ENCODE measurements at places on chromosomes 2 and 18.
A peak's percentile ranks its signal among the peaks of the same experiment; 100 is the strongest.

DNA sequence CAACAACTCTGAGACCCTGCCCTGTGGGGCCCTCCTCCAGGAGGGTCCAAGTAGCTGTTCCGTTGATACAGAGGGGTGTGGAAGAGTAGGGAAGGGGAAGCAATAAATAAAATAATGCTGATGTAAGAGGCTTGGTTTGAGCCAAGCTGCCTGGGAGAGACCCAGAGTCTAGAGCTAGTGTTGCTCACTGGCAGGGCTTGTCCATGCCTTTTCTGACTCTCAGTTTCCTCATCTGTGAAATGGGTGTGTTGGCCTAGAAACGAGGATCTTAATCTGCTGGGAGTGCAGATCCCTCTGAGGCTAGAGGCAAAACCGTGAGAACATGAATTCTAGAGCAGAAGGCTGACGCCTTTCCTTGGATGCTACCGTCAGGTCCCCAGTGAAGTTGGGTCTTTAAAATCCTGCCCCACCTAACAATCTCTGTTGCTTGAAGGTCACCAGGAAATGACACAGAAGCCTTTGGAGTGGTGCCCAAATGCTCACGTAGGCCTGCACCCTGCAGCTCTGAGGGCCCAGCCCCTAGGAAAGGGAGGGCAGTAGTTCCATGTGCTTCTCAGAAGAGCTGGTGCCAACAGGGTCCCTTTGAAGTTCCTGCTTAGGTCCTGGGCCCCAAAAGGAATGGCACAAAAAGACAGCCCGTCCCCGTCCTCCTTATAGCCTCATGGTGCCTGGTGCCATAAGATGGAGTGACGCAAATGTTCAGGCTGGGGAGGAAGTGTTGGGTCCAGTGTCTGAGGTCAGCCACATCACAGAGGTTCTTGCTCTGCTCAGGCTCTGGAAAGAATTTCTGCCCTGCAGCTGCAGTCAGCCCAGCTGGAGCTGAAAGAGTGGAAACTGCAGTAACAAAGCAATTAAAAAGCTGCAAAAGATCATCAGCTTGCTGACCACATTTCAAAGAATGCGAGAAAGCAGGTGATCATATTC is 73.2 kb upstream of the SMAD2 start:
- DNase-seq: peak; percentile 52

DNA sequence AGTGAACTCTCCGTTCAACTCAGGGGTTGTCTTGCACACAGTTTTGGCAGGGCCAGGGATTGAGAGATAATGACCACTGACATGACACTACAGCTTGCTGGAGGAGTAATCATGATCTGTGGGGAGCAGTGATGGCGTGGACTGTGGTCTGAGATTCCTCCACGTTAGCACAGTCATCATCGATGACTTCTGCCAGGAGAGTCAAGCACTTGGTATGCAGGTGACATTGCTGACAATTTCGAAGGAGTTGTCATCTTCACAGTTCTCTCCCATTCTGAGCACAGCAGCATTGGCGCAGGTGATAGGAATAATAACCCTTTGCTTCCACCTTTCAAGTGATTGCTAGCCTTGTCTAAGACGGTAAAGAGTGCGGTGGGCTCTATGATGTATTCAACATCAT is 79.8 kb downstream of the SGPP2 start:
- DNase-seq: no peak

GRCh38 chr2:23583467-23583866 is 198.5 kb downstream of the KLHL29 start:
- DNase-seq: no peak

GRCh38 chr2:190950566-190950991 is 63.4 kb downstream of the STAT1 start:
- DNase-seq: no peak

- DNase-seq: peak; percentile 73
Observed at GRCh38 chr18:37403100-37403781, 162.4 kb downstream of the CELF4 start.

DNA sequence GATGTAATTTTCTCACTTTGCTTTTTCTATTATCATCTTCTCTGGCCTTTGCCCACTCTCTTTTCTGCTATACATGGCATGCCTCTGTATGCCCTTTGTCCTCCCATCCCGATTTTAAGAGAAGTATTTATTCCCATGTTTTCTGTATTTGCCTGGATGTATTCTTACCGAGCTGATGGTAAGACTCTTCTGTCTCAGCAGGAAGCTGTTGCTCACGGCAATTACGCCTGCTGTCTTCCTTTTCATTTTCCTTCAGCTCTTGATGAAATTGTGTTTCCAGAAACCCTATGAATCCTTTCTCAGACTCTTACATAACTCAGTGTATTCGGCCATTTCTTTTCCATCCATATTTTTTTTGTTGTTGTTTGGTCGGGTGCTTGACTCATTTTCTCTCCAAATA is 121.6 kb downstream of the SP3 start:
- DNase-seq: no peak

GRCh38 chr2:223865907-223866508 is 28.6 kb upstream of the AP1S3 start:
- DNase-seq: peak; percentile 38

DNA sequence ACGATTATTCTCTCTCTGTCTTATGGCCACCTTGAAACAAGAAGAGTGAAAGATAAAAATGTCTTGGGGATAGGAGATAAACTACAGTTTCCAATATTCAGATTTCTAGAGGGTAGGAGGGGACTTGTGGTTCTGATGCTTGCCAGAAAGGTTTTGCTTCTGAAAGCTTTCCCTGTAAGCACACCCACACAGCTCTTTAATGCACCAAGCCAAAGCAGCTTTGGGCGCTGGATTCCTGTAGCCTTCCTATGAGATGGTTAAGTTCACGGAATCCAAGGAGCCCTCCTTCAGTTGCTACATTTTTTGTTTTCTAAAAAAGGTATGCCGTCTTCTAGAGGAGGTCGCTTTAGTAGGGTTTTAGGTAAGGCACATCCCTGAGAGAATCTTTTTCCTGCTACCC is 4.9 kb downstream of the LRRTM1 start:
- no peak for DNase-seq

GRCh38 chr2:219616550-219616949 is 10.9 kb upstream of the SLC4A3 start:
- no peak for DNase-seq

- no peak for DNase-seq
Observed at GRCh38 chr18:25517881-25518715, 166.1 kb upstream of the ZNF521 start.

DNA sequence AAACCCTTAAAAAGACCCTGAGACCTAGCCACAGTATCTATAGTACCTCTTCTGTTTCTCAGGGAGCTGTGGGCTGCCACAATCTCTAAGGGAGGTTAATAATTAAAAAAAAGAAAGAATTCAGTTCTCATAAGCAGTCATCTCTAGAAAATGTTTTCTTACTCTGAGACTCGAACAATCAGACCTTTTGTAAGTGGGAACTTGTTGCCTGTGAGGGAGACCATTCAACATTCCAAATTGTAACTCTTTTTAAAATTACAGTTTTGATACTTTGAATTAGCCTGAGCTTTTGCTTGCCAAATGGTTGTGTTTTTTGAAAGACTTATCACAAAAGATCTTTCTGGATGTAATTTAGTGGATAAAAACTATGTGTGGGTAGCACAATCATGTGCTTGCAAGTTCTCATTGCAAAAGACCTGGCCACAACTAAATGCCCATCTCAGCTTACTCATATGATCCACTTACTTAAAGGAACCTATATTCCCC is 33.3 kb downstream of the IL1R2 start:
- DNase-seq: peak; percentile 92

DNA sequence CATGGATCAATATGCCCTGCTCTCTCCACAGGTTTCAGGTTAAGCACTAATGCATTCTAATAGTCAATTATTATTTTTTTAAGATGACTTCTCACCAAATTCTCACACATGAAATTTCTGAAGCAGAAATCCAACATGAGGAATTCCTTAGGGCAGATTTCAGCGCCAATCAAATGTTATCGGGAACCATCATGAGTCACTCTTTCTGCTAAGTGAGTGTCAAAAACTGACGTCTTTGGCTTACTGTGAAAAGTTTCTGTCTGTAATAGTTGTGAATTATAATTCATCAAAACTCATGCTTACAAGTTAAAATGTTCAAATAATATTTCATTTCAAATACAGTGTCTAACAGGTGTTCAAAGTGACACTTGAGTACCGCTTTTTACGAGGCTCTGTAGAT is 1038.6 kb downstream of the SOCS6 start:
- no peak for DNase-seq

- DNase-seq: no peak
Observed at GRCh38 chr18:379681-380330, 112.0 kb upstream of the THOC1 start.

GRCh38 chr2:85865539-85866164 is 23.1 kb downstream of the ST3GAL5 start:
- peak; percentile 58 for DNase-seq

DNA sequence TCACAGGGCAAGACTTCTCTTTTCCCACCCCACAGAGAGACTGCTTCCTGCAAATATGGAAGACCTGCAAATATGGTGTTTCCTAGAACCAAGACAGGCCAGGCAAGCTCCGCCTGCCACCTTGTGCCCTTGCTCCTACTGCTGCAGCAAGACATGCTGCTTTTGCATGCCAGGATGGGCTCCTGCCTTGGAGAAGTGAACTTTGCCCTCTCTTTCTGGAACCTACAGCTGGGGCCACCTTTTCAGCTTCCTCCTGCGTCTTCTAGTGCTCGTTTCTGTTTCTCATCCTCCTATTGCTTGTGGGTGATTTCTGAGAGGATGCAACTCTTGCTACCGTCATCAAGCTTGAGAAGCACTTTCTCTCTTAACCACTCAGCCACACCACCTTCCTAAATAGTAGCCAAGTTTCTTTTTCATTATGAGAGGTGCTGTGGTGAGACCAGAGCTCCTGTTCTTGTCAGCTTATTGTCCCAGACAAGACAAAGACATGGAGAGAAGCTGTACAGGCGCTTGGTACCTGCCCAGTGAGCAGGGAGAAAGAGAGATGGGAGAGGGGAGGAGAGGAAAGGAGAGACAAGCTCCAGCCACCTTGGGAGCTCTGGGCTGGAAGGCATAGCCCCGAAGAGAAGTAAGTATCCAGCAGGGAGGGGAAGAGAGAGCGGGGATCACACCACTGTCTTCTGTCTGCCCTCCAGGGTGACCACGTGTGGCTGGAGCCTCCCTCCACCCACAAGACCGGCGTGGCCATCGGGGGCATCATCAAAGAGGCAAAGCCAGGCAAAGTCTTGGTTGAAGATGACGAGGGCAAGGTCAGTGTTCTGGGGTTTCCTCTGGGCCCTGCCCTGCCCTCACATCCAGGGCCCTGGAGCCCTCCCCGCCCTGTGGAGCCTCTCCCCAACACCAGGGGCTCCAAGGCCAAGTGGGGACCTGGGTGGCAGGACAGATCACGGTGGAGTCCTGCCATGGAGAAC is 28.3 kb downstream of the MYO7B start:
- DNase-seq: no peak

- peak; percentile 6 for DNase-seq
Observed at GRCh38 chr2:106812383-106812782, 73.6 kb downstream of the ST6GAL2 start.

DNA sequence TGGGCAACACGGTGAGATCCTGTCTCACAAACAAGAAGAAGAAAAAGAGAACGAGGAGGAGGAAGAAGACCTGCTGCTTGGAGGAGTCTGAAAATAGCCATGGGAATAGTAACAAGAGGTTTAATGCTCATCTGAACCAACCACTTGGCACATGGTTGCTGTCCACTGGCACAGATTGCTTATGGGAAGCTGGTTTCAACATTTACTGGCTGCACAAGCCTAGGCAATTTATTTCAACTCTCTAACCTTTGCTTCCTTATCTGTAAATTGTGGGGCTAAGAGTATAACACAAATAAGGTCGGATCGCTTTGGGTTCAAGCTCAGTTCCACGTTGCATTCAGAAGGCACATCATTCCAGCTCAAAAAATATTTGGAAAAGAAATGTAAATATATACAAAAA is 14.2 kb upstream of the RHOB start:
- no peak for DNase-seq

DNA sequence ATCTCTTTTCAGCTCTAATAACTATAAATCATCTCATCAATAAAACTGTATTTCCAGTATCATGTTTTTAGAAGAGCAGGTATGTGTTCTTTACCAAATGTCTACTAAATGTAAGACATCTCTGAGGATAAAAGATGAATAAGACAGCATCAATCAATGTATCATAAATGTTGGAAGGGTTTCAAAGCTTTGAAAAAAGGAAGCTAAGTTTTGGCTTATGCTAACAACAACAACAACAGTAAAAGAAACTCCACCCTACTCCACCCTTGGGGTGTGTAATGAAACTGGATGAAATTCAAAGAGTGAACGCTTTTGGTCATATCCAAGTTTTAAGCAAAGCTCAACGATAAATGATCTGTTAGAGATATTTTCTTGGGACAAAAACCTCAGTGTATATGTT is 17.1 kb downstream of the PRKD3 start:
- DNase-seq: no peak

DNA sequence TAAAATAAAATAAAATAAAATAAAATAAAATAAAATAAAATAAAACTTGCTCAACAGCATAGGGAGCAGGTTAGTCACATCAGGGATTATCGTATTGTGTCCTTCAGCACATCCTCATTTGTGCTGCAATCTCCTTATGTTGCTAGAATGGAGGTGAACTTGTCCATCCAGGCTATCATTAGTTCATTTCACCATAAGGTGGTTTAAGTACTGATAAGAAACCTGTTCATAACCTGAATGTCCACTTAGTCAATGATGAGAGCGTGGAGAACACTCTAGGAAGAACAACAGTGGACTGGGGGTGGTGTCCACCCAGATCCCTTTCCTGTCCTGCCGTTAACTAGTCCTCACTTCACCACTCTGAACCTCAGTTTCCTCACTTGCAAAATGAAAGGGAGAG is 21.9 kb downstream of the DHRS9 start:
- DNase-seq: no peak

GRCh38 chr2:9473985-9474360 is 378 bp upstream of the IAH1 start:
- peak; percentile 22 for DNase-seq

GRCh38 chr2:70975237-70975636 is 3.2 kb upstream of the ANKRD53 start:
- no peak for DNase-seq

DNA sequence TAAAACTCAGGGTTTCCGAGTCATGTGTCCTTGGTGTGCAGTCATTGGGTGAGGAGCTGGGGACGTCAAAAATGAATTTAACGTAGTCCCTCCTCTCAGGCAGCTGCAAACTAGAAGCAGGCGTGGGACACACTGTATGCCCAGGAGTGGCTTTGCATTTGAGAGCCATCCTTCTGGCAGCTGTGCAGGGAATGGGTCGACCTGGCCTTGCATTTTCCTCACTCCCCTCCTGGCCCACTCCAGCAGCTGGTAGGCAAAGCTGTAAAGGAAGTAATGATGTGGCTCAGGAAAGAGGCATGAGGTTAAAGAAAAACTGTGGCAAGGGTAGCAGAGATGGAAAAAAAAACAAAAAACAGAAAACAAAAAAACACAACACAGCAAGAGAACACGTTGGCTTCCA is 46.5 kb downstream of the RNF144A start:
- DNase-seq: no peak

- peak; percentile 39 for DNase-seq
Observed at GRCh38 chr2:208092093-208092832, 32.1 kb downstream of the CRYGD start.

GRCh38 chr2:172196768-172197431 is 94.2 kb upstream of the DLX2 start:
- peak; percentile 82 for DNase-seq

- DNase-seq: peak; percentile 55
Observed at GRCh38 chr2:219253753-219254589, at the start of gene TUBA4A. Gene TUBA4A, minus strand, starts transcription at chr2:219253918. Its CDS starts 60 bp downstream, at chr2:219253858.

GRCh38 chr2:240405133-240405532 is 30.3 kb upstream of the GPC1 start:
- no peak for DNase-seq

GRCh38 chr2:71071681-71072398 is 3.4 kb downstream of the NAGK start:
- DNase-seq: no peak

GRCh38 chr2:237075749-237076599 is 9.7 kb upstream of the COPS8 start:
- no peak for DNase-seq
